ENCODE measurements at places on chromosomes 2 and 18.

DNA sequence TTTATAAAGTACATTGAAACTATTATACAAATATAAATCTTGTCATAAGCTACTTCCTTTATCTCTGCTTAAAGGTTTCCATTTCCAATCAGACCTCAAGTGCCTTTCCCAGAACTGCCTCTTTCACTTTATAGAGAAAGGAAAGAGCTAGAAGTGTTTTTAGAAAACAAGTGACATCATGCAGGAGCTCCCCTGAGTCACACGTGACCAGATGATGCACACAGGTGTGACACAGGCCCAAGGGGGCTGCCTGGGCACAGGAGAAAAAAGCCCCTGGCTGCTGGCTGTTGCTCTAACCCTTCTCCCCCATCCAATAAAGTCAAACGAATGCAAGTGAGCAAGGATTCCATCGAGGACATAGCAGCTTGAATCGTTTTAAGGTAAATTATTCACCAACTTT is 21.4 kb upstream of the SH3BP4 start:
- DNase-seq = no peak

GRCh38 chr2:99488539-99489062 is 1.2 kb downstream of the REV1 start:
- DNase-seq = no peak

DNA sequence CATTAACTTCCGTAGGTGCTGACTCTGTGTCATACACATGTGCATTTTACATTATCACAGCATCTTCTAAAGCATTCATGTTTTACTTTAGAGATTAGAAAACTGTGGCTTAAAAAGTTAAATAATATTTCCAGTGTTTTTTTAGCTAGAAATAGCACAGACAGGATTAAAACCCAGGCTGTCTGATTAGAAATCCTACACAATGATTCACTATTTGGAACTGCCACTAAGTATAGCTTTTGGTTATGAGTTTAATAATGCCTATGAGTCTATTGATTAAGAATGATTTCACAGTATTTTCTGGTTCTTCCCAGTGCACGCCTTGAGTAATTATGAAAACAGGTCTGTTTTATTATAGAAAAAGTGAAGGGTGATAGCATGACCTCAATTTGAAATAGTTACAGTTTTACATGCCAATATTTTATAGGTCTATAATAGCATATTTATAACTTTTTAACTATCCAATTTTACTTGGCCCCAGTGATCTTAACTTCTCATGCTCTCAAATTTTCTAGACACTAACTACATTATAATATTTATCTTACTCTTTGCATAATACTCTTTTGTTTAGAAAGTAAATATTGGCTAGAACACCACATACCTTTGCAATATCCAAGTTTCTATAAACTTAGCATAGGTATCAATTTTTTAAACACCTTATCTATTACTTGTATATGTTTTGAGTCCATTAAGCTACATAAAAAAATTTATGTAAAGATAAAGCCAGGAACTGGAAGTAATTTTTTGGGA is 313.2 kb downstream of the RND3 start:
- DNase-seq = no peak

GRCh38 chr2:231297108-231297908 is 98.2 kb upstream of the B3GNT7 start:
- DNase-seq = no peak

- DNase-seq = no peak
Observed at GRCh38 chr18:23196119-23197007, 61.1 kb downstream of the CABLES1 start.

GRCh38 chr2:88671786-88672427 is 19.6 kb upstream of the RPIA start:
- no peak for DNase-seq

- no peak for DNase-seq
Observed at GRCh38 chr2:46848447-46848846, 67.2 kb downstream of the MCFD2 start.

Measured in NCI-H187 (cell line).